ENCODE measurements at places on chromosomes 7 and 10.

DNA sequence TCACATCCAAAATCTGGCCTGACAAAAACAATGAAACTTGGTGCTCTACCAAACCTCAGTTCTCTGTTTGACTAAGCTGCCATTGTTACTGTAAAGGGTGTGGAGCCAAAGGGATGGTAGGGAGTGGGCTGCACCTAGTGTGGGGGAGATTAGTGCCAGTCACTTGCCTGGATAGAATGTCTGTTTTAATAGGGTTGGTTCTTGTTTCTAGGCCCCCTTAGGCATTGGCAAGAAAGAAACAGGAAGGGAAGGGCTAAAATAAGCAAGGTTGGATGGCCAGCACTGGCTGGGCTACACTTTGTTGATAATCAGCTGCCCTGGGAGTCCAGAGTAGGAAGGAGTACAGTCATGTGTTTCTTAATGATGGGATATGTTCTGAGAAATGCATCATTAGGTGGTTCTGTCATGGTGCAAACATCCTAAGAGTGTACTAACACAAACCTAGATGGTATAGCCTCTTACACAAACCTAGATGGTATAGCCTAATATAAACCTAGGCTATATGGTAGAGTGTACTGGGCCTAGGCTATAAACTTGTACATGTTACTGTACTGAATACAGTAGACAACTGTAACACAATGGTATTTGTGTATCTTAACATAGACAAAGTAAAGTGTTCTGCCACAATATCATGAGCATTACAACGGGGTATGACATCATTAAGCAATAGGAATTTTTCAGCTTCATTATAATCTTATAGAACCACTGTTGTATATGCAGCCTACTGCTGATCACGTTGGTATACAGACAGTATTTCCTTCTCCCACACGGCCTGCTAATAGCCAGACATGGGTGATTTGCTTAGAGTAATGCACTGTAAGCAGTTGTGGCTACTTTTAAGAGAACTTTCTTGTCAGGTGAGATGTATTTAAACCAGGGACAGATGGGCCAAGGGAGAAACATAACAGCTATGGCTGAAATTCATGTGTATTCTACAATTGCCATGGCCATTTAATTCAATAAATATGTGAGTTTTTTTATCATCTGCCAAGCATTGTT is 15.4 kb downstream of the BBIP1 start:
- no peak for DNase-seq

DNA sequence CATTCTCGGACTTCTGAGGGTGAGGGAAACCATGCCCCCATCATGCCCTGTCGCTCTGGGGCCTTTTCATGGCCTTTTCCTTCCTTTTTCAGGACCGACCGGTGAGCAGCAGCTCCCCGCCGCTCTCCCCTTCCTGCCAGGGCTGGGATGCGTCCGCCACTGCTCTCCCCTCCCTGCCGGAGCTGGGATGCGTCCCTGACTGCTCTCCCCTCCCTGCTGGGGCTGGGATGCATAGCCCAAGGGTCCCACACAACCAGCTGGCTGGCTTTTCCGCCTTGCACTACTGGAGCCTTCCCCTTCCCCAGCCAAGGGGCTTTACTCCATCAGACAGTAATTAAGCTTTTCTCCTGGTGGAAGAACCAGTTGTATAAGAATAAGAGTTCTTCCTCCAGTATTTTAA is 129.7 kb upstream of the COBL start:
- no peak for DNase-seq

GRCh38 chr7:100048680-100049079 is 894 bp upstream of the ZSCAN21 start:
- DNase-seq: no peak

DNA sequence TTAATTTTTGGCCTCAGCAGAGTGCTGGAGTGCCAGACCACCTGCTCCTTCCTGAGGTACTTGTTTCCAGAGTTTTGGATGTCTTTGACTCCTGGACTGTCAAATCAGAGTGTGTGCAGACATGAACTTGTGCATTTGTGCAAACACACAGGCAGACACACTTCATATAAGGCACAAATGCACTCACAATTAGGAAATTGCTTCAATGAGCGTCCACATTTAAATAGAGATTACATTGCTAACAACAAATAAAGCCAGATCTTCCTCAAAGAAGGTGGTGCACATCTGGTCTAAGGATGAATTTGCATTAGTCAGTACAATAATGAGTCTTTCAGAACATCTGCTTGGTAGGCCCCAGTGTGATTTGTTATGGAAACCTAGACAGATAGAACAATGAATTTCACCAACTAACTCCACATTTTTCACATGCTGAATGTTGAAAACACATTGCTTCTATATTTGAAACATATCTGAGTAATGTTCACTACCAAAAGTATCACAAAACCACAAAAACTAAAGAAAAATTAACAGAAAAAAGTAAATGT is 266.7 kb upstream of the INHBA start:
- DNase-seq: no peak

- DNase-seq: no peak
Measured at GRCh38 chr7:1677206-1678080, 7.4 kb downstream of the ELFN1 start.

GRCh38 chr7:79872176-79872575 is 262.5 kb upstream of the GNAI1 start:
- no peak for DNase-seq

DNA sequence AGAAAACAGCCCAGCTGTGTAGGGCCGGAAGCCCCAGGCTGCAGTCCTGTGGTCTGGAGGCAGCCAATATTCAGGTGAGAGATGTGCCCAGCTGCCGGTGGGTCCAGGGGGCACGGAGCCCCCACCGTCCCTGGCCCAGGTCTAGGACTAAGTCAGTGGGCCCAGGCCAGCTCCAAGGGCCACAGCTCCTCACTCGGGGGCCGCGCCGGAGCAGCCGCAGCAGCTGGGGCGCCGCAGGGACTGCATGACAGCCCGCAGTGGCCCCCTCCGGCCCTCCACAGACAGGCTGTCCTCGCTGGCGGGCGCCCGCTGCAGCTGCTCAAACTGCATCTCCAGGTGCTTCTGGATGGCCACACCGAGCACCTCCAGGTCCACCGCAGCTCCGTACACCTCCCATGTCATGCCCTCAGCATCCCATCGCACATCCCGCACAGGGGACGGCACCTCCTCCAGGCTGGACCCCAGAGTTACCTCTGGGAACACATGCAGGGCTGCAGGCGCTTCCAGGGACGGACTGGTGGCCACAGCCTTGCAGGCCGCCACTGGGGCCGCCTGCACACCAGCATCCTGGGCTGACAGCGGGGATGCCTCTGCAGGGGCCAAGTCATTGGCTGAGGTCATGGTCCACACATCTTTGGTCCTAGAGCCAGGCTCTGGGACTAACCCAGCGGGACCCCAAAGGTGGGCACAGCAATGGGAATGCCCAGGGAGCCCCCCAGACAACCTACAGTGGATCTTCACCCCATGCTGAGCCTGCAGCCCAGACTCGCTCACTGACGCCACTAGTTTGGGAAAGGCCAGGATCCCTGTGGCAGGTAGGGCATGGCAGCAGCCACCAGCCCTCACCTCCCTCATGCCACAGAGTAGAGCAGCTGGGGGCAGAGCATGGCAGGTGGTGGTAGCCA is 7.0 kb downstream of the GPRIN2 start:
- DNase-seq: no peak

GRCh38 chr10:79079054-79079397 is 10.3 kb downstream of the ZMIZ1 start:
- DNase-seq: no peak

- no peak for DNase-seq
Measured at GRCh38 chr7:126403040-126403439, 849.7 kb downstream of the GRM8 start.

DNA sequence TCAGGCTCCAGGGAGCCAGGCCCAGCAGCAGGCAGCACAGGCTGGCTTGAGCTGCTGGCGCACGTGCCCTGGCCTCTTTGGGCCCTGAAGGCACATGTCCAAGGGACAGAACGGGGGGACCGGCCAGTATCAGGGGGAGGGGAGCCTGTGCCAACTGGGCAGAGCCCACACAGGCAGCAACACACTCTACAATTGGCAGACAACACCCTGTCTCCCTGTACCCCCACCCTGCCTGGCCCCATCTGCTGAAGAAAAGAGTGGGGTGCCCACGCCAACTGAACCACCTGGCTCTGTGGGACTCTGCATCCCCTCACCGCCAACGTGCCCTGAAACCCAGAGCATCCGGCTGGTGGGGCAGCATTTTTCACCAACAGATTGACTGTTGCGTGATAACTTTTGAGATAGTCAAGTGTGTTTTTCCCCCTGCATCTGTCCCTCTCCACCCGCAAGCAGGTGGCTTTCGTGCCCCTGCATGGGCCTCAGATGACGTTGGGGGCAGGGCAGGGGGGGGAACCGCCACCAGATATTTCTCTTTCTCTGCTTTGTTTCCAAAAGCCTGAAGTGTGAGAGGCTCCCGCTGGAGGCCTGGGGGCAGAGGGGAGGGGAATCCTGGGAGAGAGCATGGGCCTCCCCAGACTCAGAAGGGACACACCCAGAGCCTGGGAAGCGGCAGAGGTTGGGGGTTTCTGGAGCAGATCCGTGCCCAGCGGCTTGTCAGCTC is 21.8 kb downstream of the SLIT1 start:
- no peak for DNase-seq

DNA sequence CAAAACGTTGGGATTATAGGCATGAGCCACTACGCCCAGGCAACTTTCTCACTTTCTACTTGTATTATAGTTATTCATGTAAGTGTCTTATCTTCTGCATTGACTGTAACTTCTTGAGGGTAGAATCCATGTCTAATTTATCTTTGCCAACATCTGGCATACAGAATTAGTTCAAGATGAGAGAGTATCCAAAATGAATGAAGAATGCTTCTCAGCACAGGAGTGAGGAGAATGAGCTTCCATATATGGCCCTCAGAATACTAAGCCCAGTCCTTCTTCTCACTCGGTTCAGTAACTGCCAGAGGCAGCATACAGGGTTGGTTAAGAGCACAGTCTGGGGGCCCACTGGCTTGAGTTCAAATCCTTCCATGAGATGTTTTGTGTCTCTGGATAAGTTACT is 75.0 kb upstream of the LRRC17 start:
- no peak for DNase-seq

DNA sequence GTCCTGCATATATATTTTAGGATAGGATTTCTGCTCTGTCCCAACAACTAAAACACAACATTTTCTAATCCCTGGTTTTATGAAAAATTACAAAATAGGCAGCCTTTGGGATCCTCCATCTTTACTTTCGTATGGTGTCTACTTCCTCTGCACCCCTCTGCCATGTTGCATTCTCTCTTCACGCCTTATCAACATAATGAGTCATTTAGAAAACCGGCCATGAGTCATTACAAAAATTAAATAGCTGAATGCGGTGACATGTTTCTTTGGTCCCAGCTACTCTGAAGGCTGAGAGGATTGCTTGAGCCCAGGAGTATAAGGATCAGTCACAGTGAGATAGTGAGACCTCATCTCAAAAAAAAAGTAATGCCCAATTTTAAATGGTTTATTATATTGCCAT is 148.1 kb upstream of the CELF2 start:
- peak; percentile 39 for DNase-seq

GRCh38 chr7:15593382-15593781 is 31.6 kb upstream of the AGMO start:
- DNase-seq: no peak

DNA sequence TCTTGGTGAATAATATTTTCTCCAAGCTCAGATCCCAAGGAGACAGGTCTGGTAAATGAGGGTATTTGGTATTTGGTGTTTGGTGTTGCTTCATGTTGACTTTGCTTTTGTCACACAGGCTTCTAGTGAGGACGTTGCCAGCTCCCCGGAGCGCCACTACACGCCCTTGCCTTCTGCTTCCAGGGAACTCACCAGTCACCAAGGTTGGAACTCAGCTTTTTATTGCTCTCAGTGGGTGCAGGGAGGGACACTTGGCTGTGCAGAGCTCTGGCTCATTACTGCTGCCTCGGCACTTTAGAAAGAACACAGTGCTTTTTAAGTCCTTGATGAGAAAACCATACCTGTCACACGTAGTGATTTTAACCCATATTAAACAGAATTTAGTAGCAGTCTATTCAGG is 892.9 kb downstream of the LRMDA start:
- no peak for DNase-seq

DNA sequence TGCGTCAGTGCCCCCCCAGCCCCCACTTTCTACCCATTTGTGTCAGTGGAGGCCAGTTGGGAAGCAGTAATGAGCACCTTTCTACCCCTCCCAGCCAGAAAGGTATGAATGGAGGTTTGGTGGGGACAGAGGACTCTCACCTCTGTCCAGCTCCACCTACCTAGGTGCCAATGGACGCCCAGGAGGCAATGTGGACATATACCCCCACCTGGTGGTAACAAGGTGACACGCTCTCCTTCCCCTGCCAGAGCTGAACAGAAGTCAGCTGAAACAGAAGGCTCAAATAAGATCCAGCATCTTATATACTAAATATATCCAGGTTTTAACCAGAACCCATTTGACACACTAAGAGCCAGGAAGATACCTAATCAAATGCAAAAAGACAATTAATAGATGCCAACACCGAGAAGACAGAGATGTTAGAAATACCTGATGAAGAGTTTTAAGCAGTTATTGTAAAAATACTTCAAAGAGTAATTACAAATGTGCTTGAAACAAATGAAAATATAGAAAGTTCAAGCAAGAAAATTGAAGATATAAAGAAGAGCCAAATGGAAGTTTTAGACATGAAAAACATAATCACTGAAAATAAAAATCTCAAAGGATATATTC is 18.4 kb upstream of the SORCS3 start:
- peak; percentile 24 for DNase-seq

DNA sequence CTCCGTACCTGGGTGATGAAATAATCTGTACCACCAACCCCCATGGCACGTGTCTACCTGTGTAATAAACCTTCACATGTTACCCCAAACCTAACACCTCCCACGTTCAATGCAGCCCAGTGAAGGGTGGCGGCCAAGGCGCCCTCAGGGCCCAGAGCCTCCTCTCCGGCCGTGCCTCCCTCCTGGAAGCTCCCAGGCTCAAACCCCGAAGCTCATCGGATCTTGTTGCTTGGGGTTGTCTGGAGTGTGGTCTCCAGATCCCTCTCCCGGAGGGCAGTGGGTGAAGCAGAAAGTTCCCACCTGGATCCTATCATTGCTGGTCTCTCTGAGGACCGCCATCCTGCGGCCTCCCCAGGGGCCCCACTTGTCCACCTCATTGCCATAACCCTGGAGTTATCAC is 9.4 kb upstream of the KNDC1 start:
- DNase-seq: no peak

GRCh38 chr10:79331226-79331625 is 16.0 kb upstream of the PPIF start:
- DNase-seq: no peak

- DNase-seq: no peak
Measured at GRCh38 chr10:71695502-71696476, 23.8 kb downstream of the C10orf105 start.

DNA sequence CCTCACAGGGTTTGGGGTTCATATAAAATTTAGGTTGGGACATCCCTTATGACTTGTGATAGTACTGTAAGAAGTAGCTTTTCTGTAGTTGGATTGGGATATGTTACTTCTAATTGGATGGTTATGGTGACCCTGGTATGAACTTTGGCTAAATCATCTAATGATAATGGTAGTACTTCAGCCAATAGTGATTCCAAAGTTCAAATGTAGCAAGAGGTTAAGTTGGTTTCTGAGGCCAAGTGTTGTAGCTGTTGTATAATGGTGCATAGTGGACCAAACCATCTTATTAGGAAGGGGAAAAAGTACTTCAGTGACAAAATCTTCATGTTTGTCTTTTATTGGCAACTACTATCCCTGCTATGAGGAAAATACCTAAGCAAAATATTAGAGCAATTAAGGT is 542.1 kb upstream of the IGFBP3 start:
- DNase-seq: no peak
